ENCODE measurements at places on chromosomes 5 and 9. TPM values are rescaled to one million over a fixed set of nuclear protein-coding genes. Genes with fewer than 3 reads are reported as not detected.

Gene RIMOC1
- total RNA-seq, result 17.4 TPM

DNA sequence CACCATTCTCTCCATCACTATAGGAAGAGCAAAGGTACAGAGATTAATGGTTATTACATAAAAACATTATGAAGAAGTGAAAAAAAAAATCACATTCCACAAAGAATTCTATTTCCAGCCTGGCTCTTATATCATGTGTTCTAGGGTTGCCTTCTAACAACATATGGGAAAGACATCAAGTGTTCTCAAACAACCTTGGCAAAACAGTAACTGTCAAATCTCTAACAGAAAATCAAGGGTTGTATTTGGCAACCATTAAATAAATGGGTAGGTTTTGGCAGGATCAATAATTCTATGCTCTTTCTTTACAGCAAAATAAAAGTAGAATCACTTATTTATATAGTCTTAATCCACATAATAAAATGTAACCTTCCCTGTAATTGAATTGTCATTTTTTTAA lies 728.9 kb downstream of the MAT2B start:
- DNase-seq, result no peak

DNA sequence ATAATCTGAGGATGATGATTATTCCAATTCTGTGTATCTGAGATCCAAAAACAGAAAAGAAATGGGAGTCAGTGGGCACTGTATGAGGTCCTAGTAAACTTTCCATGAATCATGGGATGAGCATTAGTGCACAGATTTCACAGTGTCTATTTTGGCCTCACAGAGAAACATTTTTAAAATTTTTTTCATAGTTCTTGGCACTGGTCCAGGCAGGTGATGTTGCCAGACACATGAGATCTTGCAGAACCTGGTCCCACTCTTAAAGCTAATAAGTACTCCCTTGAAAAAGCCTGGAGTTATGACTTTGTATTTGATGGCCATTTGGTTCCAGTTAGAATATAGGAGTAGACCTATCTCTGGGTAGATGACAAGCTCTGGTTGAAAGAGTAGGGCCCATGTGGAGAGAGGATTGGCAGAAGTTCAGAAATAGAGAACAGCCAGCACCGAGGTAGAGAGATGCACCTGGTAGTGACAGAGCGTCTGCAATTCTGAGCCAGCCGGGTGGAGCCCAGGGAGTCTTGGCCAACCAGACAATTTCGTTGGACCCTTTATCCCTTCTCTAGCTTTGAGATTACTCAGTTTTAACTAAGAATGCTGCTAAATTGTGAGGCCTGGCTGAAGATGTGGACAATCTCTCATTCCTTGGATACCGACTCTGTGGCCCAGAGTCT lies 6.3 kb upstream of the TNFSF15 start:
- no peak for DNase-seq

DNA sequence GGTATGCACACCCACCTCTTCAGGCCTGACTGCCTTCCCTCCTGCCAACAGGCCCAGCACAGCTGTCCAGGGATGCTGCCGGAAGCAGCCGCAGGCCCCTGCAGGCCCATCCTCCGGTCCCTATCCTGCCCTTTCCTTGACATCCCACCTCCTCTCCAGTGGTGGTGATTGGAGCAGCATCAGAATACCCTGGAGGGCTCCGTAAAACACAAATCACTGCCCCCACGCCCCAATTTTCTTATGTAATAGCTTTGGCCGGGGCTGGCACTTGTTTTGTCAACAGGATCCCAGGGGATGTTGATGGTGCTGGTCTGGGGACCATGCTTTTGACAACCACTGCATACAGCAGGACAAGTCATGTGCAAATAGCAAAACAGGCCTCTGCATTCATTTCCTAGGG lies 274.5 kb downstream of the GADD45G start:
- no peak for DNase-seq

Measured in left cardiac atrium (tissue), 4 donors.